ENCODE measurements at places on chromosomes 3 and 15.

DNA sequence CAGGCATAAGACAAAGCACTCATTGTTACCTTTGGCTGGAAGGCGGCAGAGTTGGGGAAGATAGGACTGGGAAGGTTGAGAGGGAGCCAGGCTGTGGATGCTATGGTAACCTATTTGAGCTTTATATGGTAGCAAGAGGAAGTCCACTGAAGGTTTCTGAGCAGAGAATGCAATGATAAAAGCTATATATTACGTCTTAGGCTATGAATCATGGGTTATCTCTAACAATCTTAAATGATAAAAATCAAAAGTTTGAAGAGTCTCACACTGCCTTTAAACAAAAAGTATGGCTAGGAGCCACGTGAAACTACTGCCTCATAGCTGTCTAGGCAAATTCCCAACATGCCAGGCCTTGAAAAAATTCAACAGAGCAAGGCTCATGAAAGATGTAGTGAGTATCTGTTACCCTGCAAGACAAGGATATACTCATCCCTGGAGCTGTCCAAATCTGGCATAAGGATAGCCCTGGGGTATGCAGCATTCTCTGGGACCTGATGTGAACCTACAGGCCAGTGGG lies 4.1 kb downstream of the P3H2 start:
- DNase-seq: no peak

DNA sequence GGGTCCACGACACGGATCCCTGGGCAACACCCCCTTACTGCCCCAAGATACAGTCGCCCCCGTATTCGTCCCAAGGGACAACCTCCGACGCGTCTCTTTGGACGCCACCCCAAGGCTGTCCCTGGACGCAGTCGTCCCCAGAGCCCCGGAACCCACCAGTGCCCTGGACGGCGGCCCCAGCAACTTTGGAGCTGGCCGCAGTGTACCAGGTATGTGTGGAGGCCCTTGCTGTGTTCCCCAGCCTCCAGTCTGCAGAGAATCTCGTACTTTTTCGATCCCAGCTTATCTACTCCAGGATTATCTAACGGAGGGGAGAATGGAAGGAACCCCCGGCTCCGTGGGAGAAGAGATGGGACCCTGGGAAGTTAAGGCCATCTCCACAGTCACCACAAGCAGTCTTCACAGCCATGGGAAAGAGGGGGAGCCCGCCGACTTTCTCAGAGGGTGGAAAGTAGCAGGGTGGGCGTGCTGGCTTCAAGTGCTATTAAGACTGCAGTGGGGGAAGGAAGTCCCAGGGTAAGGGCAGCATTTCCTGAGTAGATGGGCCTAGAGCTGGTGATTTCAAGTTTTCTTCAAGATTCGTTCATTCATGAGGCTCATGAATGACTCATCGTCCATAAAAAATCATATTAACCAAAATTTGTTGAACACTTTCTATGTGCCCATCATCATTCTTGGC lies 1.1 kb downstream of the MESP2 start:
- DNase-seq: no peak

DNA sequence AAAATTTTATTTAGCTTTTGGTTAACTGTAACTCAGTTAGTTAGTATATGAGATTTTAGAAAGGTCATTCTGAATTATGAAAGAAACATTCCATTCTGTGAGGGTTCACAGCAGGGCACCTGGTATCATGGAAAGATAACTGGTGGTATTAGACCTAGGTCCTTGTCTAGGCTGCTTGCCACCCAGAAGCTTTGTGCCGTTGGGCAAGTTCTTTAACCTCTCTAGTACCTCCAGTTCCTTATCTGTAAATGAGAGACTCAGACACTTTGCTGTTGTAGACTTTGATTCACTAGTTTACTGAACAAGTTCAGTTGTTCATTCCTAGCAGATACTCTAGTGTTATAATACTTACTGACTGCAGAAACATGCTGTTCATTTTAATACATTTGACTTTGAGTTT lies 25.4 kb downstream of the PDCD6IP start:
- DNase-seq: no peak

DNA sequence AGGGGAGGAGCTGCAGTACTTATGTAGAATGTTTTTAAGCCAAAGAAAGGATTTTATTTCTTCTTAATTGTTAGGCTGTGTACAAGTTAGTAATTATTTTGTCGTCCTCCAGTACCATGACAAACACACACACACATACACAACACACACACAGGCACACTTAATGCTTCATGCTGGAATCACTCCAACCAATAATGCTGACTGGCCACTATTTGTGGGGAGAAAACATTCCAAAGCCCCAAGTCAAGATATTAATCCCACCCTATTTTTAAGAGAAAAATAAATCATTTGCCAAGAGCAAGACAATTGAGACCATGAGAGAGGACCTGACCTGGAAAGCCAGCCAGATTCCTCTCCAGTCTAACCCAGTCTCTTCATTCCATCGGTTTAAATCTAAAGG lies 51.8 kb upstream of the TMCO5A start:
- no peak for DNase-seq

GRCh38 chr15:42178056-42178455 lies 21.6 kb upstream of the PLA2G4F start:
- no peak for DNase-seq

DNA sequence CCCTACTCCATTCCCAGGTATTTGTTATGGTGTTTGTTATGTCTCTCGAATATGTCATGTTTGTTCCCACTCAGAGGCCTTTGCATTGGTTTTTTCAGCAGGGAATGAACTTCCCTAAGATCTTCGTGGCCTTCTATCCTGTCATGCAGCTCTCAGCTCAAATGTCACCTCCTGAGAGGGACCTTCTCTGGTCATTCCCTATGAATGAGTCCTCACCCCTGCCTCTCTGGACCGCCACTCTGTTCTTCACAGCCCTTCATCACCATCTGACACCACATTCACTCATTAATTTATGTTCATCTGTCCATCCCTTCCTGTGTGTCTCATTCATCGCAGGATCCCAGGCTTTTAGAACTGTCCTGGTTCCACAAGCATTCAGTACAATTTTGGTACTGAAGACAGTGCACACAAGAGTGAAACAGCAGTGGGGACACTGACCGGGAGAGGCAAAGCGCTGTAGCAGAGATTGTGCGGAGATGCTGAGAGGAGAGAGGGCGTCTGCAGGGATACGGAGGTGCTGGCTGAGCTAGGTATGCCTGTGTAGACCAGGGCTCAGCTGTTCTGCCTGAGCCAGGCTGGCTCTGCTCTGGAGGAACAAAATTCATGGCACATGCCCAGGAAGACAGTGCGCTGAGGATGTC lies 132.3 kb downstream of the CHCHD6 start:
- no peak for DNase-seq

- DNase-seq: no peak
Observed at GRCh38 chr15:60353245-60353920, 44.4 kb downstream of the ANXA2 start.

DNA sequence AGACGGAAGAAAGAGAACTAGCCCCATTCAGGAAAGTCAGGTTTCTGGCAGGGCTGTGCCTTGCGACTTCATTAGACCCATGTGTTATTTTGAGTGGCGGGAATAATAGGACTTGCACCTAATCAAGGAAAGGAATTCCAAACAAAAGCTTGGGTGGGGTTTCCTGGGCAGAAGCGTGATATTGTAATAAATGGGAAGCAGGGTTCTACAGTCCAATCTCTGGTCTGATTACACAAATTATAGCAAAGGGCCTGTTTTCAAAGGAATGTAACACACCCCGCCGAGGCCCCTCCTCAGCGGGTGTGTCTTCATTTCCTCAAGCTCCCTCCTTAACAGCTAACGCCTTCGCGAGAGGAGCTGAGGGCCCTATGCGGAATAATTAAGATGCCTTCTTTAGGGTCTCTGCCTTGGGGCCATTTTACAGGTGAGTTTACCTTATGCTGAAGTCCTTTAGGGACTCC lies 396.0 kb upstream of the C2CD4B start:
- no peak for DNase-seq

DNA sequence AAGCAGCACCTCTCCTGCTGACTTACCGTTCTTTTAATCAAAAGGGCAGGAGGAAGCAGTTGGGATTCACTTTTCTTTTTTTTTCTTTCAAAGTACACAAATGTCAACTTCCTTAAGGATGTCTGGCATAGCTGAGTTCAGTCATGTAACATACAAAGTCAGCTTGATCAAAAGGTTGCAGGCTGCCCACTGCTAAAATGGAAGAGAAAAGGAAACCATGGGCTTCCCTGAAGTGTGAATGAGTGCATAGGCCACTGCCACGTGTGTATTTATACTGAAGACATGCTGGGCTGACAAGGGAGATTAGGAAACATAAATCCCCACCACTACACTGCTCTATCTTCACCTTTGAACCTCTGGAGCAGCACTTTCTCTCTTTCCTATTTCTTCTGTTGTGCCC lies 312.5 kb downstream of the TIGIT start:
- DNase-seq: no peak

- DNase-seq: no peak
Observed at GRCh38 chr15:80890341-80891005, 99.1 kb downstream of the MESD start.
